RPMI8226 (cell line): ENCODE measurements at places on chromosomes 5 and 9.

GRCh38 chr5:121152411-121152810 lies 688.3 kb downstream of the PRR16 start:
- no peak for DNase-seq

- DNase-seq, result no peak
These were observed 173.3 kb downstream of the PSAT1 start for GRCh38 chr9:78470216-78470615.

GRCh38 chr9:111983484-111983908 lies 86.9 kb downstream of the UGCG start:
- peak; percentile 33 for DNase-seq

- DNase-seq, result peak; percentile 77
These were observed 52.6 kb downstream of the TENT4A start for GRCh38 chr5:6765612-6766525.

- no peak for DNase-seq
These were observed 76.3 kb downstream of the SEMA4D start for GRCh38 chr9:89421595-89421994.

DNA sequence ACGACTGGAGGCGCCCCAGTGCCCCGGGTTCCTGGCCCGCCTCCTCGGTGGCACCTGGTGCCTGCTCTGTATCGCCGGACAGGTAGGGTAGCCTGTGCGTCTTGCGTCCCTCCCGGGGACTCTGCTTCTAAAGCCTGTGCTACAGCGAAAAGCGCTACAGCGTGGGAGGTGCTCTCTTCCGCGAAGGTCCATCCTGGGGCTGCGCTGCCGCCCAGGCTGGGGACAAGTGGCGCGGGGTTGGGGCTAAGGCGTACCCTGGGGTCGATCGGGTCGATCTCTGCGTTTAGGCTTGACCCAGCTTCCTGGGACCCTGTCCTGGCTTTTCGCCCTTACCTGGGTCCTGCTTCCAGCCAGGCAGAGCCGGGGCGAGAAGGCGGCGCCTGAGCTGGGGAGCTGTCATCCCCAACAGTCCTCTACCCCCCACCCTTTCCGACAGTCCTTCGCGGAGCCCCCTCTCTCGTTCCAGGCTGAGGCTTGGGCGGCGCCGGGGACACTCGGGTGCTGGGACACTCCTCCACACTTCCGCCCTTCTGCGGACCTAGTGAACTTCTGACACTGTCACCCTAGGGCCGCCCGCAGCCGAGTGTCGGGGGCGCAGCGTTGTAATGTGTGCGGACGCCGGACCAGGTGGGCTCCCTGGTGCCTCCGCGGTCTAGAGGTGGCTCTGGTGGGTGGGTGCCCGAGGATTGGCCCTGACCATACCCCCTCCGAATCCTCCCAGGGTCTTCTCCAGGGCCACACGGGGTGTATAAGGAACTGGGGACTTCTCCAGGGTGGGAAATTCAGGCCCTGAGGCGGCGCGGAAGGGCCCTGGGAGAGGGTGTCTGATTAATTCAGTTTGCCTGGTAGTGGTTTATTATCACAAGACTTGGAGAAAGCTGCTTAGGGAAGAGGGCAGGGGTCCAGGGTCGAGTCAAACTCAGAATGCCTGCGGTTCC lies 328.2 kb downstream of the SH3GL2 start:
- peak; percentile 54 for DNase-seq

GRCh38 chr5:60700416-60700757 lies 421 bp upstream of the DEPDC1B start:
- peak; percentile 47 for DNase-seq

DNA sequence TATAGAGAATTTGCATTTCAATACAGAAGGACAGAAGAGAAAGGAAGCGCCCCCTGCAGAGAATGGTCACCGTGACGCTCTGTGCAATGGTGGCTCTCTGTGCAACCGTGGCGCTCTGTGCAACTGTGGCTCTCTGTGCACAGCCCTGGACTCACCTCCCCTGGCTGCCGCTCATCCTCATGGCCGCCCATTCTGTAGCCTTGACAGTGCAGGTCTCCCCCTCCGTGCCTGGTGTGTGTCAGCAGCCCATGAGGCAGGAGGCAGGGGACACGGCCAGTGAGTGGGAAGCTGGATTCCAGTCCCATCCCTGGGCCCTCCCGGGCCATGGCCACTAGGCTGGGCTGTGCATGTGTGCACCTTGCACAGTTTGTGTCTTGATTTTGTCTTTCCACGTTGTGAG lies 12.0 kb downstream of the EXOC3 start:
- no peak for DNase-seq

DNA sequence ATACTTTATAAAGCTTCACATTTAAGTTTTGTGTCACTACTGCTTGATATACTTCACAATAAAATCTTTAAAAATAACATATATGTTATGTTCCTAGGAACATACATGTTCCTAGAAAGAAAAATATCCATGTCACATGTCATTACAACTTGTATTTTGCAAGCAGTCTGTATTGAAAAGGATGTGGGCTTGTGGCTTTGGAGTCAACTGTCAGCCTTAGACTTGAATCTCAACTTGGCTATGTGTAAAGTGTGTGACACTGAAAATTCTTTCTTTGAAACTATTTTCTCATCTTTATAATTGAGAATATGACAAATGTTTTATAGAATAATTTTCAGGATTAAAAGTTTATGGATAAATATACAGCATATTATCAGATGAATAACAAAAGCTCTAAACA lies 273.1 kb downstream of the KIAA0825 start:
- DNase-seq, result no peak

- DNase-seq, result peak; percentile 44
These were observed 12.8 kb downstream of the TRAF1 start for GRCh38 chr9:120913647-120914264.

DNA sequence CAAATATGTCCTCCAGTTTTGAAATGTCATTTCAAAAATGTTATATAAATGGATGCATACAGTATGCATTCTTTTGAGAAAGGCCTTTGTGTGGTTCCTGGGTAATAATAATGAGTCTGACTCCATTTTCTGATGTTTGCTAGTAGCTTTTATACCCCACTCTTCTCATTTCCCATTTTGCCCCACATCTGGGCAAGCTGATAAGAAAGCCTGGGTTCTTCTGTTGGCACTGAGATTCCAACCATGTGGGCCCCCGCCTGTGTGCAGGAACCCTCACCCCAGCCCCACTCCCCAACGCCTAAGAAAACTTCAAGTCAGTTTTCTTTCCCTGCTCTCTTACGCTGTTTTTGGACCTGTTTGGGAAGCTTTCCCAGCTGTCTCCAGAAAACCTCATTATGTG lies 89.4 kb downstream of the SNX18 start:
- DNase-seq, result no peak

GRCh38 chr5:158923799-158924551 lies 175.7 kb downstream of the EBF1 start:
- DNase-seq, result no peak

- peak; percentile 31 for DNase-seq
These were observed 85.0 kb upstream of the TAF11L2 start for GRCh38 chr5:17412760-17413671.

DNA sequence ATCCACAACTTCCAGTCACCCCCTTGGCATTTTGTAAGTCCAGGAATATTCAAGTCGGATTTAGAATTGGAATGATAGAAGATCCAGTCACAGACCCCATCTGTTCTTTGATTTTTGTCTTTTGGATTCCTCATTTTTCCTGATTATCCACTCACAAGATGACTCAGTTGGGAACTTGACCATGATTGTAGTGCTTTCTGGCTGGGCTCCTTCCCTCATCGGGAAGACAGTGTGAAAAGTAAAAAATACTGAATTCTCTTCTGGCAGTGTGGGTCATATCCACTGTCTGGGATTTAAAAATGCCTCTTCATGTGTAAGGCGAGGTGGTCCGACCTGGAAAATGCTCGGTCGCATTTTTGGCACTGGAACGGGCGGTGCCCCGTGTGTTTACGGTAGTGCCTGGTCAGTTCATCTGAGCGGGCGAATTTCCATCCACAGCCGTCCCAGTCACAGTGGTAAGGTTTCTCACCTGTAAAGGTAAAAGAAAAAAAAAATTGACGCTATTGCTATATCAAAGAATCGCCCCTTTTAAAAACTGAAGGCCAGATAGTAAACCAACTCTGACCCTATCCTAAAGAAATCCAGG lies 4.0 kb downstream of the KLF4 start:
- DNase-seq, result no peak

DNA sequence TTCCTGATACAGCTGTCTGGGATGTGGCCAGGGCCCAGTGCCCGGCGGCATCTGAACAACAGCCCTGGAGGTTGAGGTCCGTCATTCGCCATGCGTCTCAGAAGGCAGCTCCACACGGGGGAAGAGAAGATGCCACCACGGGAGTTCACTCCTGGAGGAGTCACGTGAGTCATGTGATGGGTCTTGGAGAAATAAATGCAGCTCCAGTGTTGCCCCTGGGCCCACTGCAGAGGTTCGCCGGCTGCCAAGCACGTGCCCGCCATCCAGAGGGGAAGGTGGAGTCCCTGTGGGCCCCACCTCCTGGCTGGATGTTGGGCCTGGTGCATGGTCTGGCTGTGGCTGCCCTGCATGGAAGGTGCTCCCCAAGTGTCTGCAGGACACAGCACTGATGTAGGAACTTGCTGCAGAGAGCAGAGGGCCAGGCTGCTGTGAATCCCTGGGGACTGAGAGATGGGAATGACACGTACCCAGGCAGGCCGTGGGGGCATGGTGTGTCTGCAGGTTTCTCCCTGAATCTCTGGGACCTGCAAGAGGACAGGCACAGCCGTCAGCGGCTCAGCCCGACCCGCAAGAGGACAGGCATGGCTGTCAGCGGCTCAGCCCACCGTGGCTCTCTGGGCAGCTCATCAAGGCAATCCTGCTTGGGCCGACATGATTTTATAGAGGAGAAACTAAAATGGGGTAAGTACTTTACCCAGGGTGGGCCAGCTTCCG lies 418.3 kb upstream of the IRX4 start:
- no peak for DNase-seq

DNA sequence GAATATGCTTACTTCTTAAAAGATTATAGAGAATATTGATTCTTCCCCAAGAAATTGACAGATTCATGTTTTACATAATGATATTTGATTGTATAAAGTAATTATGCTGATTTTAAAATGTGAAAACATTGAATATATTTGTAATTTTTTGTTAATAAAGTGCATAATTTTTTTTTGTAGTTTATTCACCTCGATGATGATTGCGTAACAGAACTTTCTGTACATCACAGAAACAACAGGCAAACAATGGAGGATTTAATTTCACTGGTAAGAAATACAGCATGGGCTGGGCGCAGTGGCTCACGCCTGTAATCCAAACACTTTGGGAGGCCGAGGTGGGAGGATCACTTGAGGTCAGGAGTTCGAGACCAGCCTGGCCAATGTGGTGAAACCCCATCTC lies 70.1 kb downstream of the MELK start:
- no peak for DNase-seq

GRCh38 chr5:134116286-134116685 lies 1.8 kb downstream of the TCF7 start:
- DNase-seq, result no peak

- DNase-seq, result no peak
These were observed 187.8 kb downstream of the NXNL2 start for GRCh38 chr9:88722753-88723152.

DNA sequence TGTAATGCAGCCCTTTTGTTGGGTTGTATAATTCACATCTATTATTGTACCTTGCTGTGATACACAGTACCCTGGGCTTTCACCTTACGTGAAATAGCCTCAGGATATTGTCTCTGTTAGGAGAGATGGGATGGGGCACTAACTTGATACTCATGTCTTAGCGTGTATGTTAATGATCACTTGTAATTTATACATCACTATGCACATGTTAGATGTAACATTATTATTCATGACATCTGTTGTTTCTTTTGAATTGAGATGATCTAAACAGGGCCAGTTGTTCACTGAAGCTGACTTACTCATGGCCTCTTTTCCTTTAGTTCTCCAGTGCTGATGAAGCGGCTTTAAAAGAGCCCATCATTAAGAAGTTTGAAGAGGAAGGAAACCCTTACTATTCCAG lies 65.2 kb downstream of the MCCC2 start:
- DNase-seq, result no peak

- no peak for DNase-seq
These were observed 38.9 kb upstream of the EGFL7 start for GRCh38 chr9:136623842-136624183.

- DNase-seq, result no peak
These were observed 226.7 kb downstream of the SYK start for GRCh38 chr9:91028166-91028827.

DNA sequence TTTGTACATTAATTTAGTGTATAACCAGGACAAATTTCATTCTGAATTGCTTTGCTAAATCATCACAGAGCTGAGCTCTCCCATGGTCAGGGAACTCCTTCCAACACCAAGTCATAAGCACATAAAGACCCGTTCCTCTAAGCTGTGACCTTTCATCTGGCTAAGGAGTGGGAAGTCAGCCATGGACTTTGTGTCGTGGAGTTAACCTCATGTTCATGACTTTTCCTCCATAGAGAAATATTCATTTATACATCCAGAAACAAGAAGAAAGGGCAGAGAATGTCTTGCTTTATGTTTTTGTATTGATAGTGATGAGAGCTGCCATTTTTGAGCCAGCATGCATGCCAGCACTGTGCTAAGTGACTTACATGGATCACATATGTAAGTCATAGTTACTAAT lies 97.5 kb downstream of the INIP start:
- DNase-seq, result no peak

DNA sequence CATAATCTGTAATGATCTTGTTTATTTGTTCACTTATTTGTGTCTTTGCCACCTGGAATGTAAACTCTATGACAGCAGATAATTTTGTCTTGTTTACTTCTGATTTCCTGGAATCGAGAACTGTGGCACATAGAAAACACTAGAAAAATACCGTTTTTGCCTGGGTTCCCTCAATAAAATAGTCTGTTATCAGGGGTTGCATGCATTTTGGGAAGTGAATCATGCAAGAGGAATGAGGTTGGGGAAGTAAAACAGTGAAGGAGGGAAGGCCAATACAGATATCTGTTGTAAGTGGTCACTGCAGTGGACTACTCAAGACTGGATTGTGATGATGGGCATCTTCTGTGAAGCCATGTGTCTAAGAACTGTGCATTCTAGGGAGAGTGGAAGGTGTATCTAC lies 45.2 kb upstream of the IL6ST start:
- no peak for DNase-seq

GRCh38 chr5:24439465-24439864 lies 205.3 kb downstream of the CDH10 start:
- DNase-seq, result no peak

- no peak for DNase-seq
These were observed 4.3 kb downstream of the SH3GLB2 start for GRCh38 chr9:129023908-129024233.

DNA sequence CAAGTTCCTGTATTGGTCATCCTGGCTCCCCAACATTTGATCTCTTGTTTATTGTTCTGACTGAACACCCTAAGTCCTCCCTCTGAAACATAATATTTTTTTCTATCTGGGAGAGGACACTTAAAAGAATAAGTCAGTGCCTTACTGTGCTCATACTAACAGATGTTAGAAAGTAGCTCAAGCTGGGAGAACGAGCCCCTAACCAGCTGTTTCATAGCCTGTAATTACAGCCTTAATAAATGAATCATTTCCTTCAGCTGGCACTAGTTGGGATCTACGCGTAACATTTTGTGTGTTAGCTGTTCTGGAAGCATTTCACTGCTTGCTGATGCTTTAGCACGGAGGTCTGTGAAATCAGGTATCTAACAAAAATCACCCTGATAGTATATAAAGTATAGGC lies 345.9 kb upstream of the RIOK2 start:
- no peak for DNase-seq

- DNase-seq, result no peak
These were observed 54.5 kb downstream of the MAN2A1 start for GRCh38 chr5:109744261-109744660.
